NCI-H526 treated with DMSO at 0.1 percent for 48 hours (cell line): ENCODE measurements at places on chromosomes 2 and 18.

- no peak for DNase-seq
Observed at GRCh38 chr18:59502274-59503175, 143.5 kb upstream of the LMAN1 start.

DNA sequence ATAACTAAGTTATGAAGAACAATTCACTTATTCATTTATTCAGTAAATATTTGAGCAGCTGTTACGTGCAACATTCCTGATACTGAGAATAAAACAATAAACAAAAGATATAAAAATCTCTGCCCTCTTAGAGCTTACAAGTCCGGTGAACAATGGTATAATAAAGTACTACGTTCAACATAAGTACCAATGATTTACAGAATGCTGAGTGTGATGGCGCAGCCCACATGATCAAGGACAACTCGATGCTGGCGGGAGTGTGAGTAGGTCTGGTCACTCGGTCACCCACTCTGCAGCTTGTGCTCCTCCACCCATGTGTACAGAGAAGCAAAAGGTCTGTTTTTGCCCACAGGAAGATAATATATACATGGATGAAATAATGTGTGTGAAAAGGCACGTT, 254.3 kb downstream of the BCL11A start:
- DNase-seq, result no peak

DNA sequence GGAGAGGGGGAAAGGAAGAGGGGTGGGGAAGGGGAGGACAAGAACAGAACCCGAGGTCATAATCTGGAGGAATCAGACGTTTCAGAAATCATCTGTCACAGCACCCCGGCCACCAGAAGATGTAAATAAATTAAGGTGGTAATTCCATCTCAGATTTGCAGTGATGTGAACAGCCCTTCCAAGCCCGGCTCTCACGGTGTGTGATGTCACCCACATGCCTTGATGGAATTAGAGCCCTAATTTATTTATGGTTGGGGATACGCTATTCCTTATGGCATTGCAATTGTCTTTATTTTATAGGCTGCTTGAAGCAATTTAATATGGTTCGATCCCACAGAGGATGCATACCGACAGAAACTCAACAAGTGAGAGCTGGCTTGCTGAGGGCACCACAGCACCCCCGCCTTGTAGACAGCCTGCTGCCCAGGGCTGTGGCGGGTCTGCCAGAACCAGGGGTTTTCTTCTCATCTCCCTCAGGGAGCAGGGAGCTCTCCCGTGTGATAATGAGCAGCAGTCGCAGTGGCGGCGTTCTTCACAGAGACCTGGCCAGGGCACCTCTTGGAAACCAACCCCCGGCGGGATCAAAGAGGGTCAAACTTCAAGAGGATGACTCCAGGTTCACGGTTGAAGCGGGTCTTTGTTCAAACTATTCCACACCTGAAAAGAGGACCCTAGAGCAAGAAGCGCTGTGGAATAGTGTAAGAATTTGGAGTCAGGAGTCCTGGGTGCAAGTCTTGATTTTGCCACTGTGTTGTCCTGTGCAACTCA, 40.5 kb upstream of the SIX2 start:
- DNase-seq, result no peak

GRCh38 chr18:37343542-37343851, 222.1 kb downstream of the CELF4 start:
- no peak for DNase-seq

GRCh38 chr18:25097569-25098056, 254.4 kb downstream of the ZNF521 start:
- no peak for DNase-seq
